ENCODE measurements at places on chromosomes 2 and 18. TPM values are rescaled to one million over a fixed set of nuclear protein-coding genes. Genes with fewer than 3 reads are reported as not detected.

EIPR1 gene
- 30.8 TPM for total RNA-seq

RGPD3 gene
- total RNA-seq = not detected

PREB gene
- total RNA-seq = 47.2 TPM

TTC27 gene
- 20.1 TPM for total RNA-seq

SPATA3 gene
- not detected for total RNA-seq

FEV gene
- total RNA-seq = not detected

SRD5A2 gene
- not detected for total RNA-seq

PAIP2B gene
- total RNA-seq = 0.62 TPM

MAP2 gene
- 61.2 TPM for total RNA-seq

MAL gene
- not detected for total RNA-seq

HYCC2 gene
- total RNA-seq = 21.2 TPM

APCDD1 gene
- 0.95 TPM for total RNA-seq

LDLRAD4 gene
- 7.2 TPM for total RNA-seq

DCDC2C gene
- not detected for total RNA-seq

CPO gene
- total RNA-seq = not detected

MBOAT2 gene
- 17.9 TPM for total RNA-seq

TUBA4B gene
- total RNA-seq = not detected

ERBB4 gene
- 0.74 TPM for total RNA-seq

Data from endothelial cell of umbilical vein (primary cell).